ENCODE measurements at places on chromosomes 6 and 20. TPM values are rescaled to one million over a fixed set of nuclear protein-coding genes. Genes with fewer than 3 reads are reported as not detected.

The EEF1A2 gene
- total RNA-seq = 26.8 TPM

DNA sequence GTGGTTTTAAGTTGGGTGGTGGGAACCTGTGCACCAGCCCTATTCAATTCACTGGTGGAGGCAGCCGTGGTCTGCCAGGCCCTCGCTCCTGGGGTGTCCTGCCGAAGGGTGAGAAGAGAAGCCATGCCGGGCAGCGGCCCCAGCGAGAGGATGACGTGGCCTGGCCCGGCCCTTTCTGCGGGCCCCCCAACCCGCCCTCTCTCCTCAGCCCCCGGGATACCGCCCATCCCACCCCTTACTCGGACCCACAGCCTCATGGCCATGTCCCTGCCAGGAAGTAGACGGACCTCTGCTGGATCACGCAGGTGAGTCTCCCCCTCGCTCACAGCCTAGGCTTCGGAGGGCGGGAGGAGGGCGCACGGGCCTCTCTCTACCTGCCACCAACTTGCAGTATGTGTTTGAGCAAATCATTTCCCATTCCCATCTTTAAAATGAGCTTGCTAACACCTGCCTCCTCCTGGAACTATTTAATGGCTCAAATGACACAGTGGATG is 30.1 kb downstream of the SNPH start:
- DNase-seq = peak; percentile 64

The TINAG gene
- not detected for total RNA-seq

GRCh38 chr6:145814035-145814500 is 527 bp downstream of the FBXO30 start:
- no peak for DNase-seq

DNA sequence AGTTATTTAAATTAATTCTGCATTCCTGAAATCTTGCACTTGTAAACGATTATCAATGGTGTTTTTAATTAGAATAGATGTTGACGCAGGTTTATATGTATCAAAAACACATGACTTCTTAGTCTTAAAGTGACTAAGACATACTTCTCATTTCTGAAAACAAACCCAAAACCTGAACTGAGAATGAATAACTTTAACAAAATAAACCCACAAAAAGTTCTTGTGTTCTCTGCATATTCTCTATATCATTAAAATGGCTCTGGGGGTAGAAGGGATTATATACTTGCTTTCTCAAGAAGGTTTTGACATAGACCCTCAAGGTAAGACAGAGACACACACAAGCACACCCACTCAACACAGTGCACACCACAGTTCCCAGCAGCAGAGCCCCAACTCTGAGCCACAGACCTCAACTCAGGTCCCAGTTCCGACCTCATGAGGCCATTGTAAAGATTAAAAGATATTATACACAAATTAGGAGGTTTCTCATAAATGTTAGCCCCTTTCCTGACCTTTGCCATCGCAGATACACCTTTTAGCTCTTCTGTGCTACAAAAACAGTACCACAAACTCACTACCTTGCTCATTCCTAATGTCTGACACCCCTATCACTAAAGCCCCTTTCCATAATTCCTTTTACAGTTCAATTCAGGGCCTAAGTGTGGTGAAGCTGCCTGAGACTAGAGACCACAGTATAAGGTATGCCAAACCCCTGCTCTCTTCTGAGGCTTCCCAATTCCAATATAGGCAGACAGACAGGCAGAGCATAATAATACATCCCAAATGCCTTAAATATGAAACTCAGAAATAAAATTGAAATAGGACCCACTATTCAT is 267.8 kb downstream of the PTPRK start:
- DNase-seq = no peak

The TP53INP2 gene
- 10.5 TPM for total RNA-seq

DNA sequence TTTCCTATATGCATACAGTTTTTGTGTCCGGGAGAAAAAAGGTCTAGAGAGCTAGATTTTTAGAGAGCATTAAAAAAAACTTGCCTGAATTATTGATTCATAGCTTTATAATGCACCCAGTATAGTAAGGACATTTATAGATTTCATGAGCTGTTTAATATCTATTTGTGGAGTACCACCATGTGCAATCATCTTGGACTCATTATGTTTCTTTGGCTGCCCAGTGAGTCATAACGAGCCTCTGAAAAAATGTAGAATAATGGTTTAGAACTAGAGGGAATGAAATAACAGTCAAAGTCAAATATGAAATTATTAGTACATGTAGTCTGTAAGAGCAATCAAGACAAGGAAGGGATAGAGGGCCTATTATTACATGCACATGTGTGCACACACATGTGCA is 350.0 kb downstream of the CD83 start:
- DNase-seq = no peak

- no peak for DNase-seq
Observed at GRCh38 chr20:745683-746301, 22.5 kb downstream of the SLC52A3 start.

- no peak for DNase-seq
Observed at GRCh38 chr6:77715588-77715987, 62.7 kb downstream of the MEI4 start.

GRCh38 chr6:108710551-108710950 is 137.7 kb upstream of the ARMC2 start:
- DNase-seq = no peak

- DNase-seq = no peak
Observed at GRCh38 chr6:45351667-45352066, 23.5 kb downstream of the RUNX2 start.

The TREM1 gene
- 0.83 TPM for total RNA-seq

The TMEM239 gene
- total RNA-seq = not detected

The CALHM4 gene
- not detected for total RNA-seq

- no peak for DNase-seq
Observed at GRCh38 chr6:66210964-66211363, 503.9 kb upstream of the EYS start.

Measured in lower leg skin (tissue), 4 donors.